ENCODE measurements at places on chromosomes 1 and 21. TPM values are rescaled to one million over a fixed set of nuclear protein-coding genes. Genes with fewer than 3 reads are reported as not detected.

GRCh38 chr1:3251807-3252428 lies 182.9 kb downstream of the PRDM16 start:
- no peak for DNase-seq

- DNase-seq = no peak
Observed at GRCh38 chr1:154489695-154490274, 12.2 kb upstream of the TDRD10 start.

DNA sequence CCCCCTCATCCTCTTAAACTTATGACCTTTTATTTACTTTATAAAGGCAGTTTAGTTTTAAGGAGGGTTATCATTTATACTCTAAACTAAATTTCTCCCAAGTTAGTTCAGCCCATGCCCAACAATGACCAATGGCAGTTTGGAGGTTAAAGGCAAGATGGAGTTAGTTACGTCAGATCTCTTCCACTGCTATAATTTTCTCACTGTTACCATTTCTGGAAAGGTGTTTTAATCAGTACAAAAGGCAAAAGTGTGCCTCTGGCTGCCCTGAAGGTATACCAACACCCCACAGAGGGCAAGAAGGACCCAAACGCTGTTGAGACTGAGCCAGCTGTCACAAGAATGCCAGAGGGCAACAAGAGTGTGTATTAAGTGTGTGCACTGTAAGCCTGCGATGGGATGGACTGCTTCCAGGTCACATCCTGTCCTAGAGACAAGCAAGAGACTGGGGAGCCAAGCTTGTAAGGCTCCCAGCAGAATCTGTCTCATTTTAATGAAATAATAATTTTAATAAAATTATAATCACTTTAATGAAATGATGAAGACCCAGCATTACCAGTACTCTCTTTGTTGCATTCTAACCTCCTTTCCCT lies 32.5 kb upstream of the FAM89A start:
- no peak for DNase-seq

DNA sequence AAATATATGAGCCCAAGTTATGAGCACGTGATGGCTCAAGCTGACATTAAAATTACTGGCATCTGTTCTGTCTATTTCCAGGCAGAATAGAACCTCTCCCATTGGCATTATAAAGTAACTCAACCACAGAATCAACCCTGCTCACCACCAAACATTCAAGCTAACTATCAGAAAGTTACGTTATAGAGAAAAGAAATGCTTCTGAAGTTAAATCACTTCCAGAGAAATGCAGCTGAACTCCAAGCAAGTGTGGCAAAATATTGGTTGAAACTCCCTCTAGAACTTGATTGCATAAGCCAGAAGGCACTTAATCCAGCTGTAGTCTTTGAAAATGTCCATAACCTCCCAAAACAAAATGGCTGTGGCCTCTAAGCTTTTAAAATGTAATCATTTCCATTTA lies 36.2 kb upstream of the UBE2U start:
- DNase-seq = no peak

DNA sequence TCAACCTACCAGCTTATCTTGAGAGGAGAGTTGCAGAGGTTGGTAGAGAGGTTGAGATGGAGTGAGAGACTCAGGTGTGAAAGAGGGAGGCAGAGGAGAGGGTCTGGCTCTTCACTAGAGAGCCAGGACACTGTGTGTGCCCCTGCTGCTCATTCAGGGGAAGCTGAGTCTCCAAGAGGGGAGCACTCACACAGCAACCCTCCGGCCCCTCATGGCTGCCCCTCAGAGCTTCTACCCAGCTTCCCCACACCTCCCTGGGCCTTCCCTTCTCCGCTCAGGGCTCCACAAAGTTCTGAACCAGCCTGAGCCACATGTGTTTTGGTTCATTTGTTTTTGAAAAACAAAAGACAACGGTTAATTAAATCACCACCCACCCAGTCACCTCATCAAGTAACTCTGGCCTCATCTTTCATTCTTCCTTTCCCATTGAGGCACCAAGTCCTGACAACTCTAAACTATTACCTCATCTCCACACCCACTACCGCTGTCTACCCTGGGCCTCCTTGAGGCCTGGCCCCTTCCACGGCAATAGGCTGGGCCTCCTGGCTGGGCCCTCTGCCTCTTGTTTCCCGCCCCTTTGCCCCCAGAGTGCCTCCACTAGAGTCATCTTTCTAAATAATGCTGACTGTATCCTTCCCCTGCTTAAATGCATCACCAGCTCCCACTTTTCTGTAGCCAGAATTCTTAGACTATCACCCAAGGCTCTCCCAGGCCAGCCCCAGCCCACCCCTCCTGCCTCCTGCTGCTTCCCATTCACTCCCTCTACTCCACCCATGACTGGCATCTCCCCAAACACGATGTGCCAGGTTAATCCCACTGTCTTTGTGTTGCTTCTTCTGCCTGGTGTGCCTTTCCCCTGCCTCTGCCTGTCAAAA lies 33.0 kb downstream of the TNNT2 start:
- no peak for DNase-seq

GRCh38 chr1:46421739-46422138 lies 27.6 kb downstream of the FAAH start:
- no peak for DNase-seq

DNA sequence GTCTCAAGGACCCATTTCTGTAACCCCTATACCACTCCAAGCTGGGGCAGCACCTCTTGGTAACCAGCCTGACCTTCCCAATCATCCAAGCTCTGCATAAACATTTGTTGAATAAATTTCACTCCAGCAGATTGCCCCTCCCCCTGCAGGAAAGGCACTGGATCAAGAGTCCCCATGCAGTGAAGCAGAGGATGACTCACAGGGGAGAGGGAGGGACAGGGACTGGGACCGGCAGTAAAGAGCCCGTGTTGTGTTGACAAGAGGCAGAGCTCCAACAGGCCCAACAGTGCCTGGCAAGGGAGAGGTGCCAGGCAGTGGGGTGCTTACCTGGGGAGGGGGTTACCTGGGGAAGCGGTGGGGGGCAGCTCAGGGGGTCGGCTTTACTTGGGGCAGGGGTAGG lies 32.3 kb downstream of the SLC9A1 start:
- no peak for DNase-seq

DNA sequence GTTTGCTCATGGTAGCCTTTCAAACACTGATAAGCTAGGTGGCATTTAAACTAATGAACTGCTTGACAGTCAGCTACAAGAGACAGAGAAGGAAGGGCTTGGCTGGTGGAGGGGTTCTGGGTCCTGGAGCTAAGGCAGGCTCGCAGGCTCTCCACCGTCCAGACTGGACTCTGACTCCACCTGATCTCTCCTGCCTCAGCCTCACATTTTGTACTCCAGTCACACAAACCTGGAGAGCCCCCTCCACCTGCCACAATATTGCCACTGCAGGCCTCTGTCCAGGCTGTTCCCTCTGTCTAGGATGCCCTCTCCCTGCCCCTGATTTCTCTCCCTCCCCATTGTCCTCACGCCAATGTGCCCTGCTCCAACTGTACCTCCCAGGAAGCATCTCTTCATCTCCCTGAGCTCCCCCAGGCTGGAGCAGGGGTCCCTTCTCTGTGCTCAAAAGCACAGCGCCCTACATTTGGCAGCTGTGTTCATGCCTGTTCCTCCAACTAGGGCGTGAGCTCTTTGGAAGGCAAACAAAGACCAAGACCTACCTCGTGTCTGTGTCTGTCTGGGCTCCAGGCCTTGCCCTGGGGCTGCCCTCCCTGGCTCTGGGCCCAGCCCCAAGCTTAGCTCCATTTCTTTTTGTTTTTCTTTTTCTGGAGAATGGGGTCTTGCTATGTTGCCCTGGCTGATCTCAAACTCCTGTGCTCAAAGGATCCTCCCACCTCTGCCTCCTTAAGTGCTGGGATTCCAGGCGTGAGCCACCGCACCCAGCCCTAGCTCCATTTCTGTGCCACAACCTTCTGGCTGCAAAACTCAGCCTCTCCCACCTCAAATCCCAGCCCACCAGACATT lies 2.9 kb downstream of the TIE1 start:
- DNase-seq = no peak

RGS7 gene
- 20.0 TPM for total RNA-seq

GRCh38 chr1:184022668-184023067 lies 14.9 kb downstream of the COLGALT2 start:
- DNase-seq = no peak

ZNF648 gene
- total RNA-seq = under 0.01 TPM

Data from frontal cortex (tissue), 4 donors.